ENCODE measurements at places on chromosomes 4 and X. TPM values are rescaled to one million over a fixed set of nuclear protein-coding genes. Genes with fewer than 3 reads are reported as not detected.

DNA sequence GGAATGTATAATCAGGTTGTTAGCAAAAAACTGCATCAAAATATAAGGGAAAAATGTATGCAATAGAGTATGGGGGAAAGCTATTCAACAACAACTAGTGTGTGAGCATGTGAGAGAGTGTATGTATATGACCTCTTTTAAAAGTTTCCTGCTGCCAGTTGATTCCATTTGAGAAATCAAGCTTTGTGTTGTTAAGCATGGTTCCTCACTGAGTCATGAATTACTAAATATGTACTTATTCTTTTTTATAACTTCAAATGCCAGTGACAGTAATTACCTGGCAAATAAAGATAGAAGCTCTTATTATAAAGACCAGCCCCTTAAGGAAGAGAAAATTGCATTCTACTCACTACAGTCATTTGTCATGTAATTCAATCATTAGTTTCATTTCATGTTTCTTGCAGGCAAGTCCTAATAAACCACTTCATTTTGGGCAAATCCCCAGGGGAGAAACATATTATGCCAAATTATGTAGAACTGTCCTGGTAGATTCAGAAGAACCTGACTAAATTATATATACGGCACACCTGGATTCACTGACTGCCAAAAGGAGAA lies 19.2 kb downstream of the RASGEF1B start:
- no peaks in the 10 kb centered on the region for H3K4me1 ChIP-seq
- H3K27me3 ChIP-seq, result no peaks in the 10 kb centered on the region
- no peaks in the 10 kb centered on the region for H3K36me3 ChIP-seq
- DNase-seq, result no peak
- H3K4me3 ChIP-seq, result no peak overlapping the region

- no peak for DNase-seq
- no peak overlapping the region for H3K4me3 ChIP-seq
- H3K4me1 ChIP-seq, result no peaks in the 10 kb centered on the region
- H3K27ac ChIP-seq, result no peak overlapping the region
Measured at GRCh38 chr4:78749258-78749971, 26.7 kb upstream of the BMP2K start.

- no peak overlapping the region for H3K4me3 ChIP-seq
- H3K27ac ChIP-seq, result no peak overlapping the region
- H3K4me1 ChIP-seq, result no peaks in the 10 kb centered on the region
- peaks cover 3% of the 10 kb centered on the region for H3K36me3 ChIP-seq
Measured at GRCh38 chr4:127849505-127850234, 31.0 kb upstream of the PLK4 start.

DNA sequence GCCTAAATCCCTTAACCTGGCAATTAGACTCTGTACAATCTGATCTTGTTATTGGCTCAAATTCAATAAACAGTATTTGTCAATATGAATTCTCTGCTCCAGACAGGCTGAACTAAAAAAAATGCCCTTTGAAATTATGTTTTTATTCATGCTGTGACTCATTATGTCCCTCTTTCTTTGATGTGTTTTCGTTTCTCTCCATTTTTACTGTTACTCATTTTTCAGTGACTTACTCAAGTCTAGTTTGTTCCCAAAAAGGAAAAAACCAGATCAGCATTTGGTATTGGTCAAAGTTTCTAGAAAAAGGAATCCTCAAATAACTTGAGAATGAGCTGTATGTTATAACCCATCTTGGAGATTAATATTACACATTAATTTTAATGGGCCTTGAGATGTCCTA lies 40.4 kb downstream of the UNC5C start:
- no peaks in the 10 kb centered on the region for H3K27me3 ChIP-seq
- DNase-seq, result no peak
- H3K36me3 ChIP-seq, result no peaks in the 10 kb centered on the region
- H3K4me1 ChIP-seq, result no peaks in the 10 kb centered on the region
- no peak overlapping the region for H3K27ac ChIP-seq
- no peak overlapping the region for H3K4me3 ChIP-seq

DNA sequence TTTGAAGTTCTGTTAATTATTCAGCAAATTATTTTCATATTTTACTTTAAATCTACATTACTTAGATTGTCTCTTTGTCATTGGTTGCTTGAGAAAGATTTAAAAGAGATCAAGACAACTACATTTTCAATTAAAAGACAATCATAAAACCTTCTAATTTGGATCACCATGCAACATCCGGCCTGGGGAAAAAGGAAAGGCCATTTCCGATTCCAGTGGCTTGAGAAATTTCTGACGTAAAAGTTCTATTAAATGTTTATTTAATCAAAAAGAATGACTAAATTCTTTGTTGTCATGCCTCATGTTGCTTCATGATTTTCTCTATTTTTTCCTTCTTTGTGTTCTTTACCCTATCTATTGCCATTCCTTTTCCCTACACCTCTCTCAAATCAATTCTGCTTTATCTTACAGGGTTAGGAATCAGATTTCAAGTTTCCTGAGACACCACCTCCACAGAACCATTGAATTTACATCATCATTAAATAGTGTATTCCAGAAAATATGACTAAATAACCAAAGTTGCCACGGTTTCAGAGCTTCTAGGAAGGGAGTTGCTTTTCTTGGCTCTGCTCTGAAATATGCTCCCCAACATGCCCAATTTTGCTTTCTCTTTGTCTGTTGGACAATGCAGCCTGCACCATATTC lies 124.6 kb upstream of the ACSL4 start:
- no peak for DNase-seq
- H3K4me1 ChIP-seq, result no peaks in the 10 kb centered on the region
- H3K36me3 ChIP-seq, result no peaks in the 10 kb centered on the region
- no peak overlapping the region for H3K27ac ChIP-seq
- H3K27me3 ChIP-seq, result no peaks in the 10 kb centered on the region

GRCh38 chr4:41185614-41186592 lies 28.4 kb downstream of the APBB2 start:
- DNase-seq, result no peak
- H3K27ac ChIP-seq, result no peak overlapping the region
- H3K36me3 ChIP-seq, result no peaks in the 10 kb centered on the region
- no peaks in the 10 kb centered on the region for H3K4me1 ChIP-seq

DNA sequence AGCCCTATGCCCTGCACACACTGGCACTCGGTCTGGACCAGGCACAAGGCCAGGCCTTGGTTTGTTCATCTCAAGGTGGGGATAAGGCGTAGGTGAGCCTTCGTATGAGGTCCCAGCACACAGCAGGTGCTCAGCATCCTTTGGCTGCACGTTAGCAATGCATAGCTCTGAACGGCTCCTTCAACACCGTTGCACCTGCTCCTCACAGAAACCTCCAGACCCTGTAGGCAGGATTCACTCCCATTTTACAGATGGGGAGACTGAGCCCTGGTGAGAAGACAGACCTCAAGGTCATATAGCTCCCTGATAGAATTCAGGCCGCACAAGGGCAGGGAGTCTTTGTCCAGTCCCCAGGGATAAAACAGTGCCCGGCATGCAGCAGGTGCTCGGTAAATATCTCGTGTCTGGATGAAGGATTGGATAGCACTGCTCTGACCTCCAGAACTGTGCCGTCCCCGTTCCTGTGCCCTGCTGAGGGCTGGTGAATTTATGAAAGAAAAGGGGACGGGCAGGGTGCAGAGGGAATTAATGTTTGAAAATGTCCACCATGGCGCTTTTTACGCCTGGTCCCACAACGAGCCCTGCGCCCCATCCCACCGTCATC lies 2.4 kb downstream of the PPP2R2C start:
- no peak for DNase-seq
- no peak overlapping the region for H3K4me3 ChIP-seq
- no peaks in the 10 kb centered on the region for H3K36me3 ChIP-seq
- peaks cover 16% of the 10 kb centered on the region for H3K27me3 ChIP-seq
- no peak overlapping the region for H3K27ac ChIP-seq
- H3K4me1 ChIP-seq, result no peaks in the 10 kb centered on the region

DNA sequence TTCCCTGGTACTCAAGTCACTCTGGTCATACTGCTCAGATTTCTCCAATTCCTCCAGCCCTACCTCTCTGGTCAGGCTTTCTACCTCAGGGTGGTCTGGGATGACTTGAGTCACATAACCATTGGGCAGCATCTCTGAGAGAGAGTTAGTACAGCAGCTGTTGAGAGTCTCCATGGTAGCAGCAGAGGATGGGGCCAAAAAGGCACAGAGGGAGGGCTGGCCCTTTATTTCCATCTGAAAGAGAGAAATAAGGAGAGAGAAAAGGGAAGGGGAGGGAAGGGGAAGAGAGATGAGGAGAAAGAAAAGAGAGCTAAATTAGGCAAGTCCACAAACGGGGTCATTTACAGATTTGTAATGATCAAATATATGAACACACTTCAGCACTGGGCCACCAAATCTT lies 149.1 kb upstream of the ARHGEF9 start:
- H3K27ac ChIP-seq, result no peak overlapping the region
- no peaks in the 10 kb centered on the region for H3K4me1 ChIP-seq
- H3K36me3 ChIP-seq, result no peaks in the 10 kb centered on the region
- DNase-seq, result no peak

GRCh38 chr4:25163196-25163595 lies 2.9 kb upstream of the SEPSECS start:
- DNase-seq, result no peak
- peaks cover 4% of the 10 kb centered on the region for H3K36me3 ChIP-seq
- no peak overlapping the region for H3K4me3 ChIP-seq
- H3K27me3 ChIP-seq, result no peaks in the 10 kb centered on the region
- H3K4me1 ChIP-seq, result peaks cover 28% of the 10 kb centered on the region

DNA sequence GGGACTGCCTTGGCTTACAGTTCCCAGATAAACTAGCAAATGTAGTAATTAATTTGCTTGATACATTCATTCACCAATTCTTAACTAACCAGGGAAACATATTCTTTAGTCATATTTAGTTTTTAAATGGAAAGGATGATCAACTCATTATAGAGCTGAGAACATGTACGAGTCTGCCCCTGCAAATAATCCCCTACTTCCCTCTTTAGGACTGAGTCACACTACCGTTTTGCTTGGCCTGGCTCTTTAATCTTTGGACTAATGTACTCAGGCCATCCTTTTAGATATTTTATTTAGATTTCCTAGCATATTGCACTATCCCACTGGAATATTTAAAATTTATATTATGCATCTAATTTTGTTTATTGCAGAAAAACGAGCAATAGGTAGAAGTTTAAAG lies 105.5 kb upstream of the LCORL start:
- H3K4me3 ChIP-seq, result no peak overlapping the region
- no peak overlapping the region for H3K27ac ChIP-seq
- no peaks in the 10 kb centered on the region for H3K36me3 ChIP-seq
- H3K27me3 ChIP-seq, result no peaks in the 10 kb centered on the region
- no peak for DNase-seq

GUCY1A1 gene
- total RNA-seq, result not detected
